GM13976 (cell line): ENCODE measurements at places on chromosomes 12 and 14.

GRCh38 chr12:128458301-128458974 lies 191.5 kb downstream of the TMEM132C start:
- no peak for DNase-seq

GRCh38 chr12:30164382-30165318 lies 380.9 kb upstream of the TMTC1 start:
- DNase-seq: no peak

- DNase-seq: peak; percentile 13
Observed at GRCh38 chr14:21860172-21860571, 186.6 kb upstream of the OR4E1 start.

DNA sequence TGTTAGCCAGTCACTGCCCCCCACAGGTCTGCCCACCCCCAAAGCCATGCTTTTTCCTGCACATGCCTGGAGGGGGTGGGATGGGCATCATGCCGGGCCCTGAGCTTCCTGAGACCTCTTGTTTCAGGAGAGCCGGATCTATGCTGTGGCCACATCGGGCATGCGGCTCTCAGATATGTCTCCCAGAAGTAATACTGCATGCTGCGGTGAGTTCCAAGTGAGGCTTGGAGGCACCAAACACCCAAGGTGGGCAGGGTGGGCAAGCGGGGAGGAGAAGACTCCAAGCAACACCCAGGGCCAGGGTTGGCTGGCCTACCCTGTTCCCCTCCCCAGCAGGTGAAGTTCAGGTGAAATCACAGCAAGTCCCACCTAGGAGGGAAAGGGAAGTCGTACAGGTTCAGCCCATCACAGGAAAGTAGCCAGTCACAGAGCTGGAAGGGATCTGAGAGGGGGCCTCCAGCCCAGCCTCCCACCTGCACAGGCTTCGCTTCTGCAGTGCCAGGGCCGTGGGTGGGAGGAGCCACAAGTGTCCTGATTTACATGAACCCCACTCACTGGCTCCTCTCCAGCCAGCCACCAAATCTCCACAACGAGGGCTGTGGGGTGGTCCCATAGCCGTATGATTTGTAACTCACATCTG lies 30.9 kb downstream of the PIGH start:
- no peak for DNase-seq

DNA sequence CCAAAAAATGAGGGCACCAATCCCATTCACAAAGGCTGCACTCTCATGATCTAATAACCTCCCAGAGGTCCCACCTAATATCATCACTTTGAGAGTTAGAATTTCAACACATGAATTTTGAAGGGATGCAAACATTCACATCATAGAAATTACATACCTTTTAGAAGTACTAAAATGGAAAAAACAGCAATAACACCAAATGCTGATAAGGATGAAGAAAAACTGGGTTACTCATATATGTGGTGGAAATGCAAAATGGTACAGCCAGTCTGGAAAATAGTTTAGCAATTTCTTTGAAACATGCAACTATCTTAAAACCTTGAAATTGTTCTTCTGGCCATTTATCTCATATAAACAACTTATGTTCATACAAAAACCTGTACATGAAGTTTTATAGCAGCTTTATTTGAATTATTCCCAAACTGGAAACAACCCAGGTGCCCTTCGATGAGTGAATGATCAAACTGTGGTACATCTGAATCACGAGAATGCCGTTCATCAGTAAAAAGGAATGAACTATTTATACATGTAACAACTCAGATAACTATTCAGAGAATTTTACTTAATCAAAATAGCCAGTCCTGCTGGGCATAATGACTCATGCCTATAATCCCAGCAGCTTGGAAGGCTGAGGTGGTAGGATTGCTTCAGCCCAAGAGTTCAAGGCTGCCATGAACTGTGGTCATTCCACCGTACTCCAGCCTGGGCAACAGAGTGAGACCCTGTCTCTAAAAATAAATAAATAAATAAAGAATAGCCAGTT lies 109.4 kb upstream of the SSTR1 start:
- no peak for DNase-seq

GRCh38 chr12:107684990-107685359 lies 624 bp upstream of the PWP1 start:
- no peak for DNase-seq
